ENCODE measurements at places on chromosomes 13 and 19.
A peak's percentile ranks its signal among the peaks of the same experiment; 100 is the strongest.

- DNase-seq, result no peak
These were observed 16.6 kb upstream of the ZNF536 start for GRCh38 chr19:30355586-30355985.

- no peak for DNase-seq
These were observed 1.1 kb upstream of the ERF start for GRCh38 chr19:42255766-42256745.

GRCh38 chr13:27006519-27007161, 165.0 kb downstream of the USP12 start:
- no peak for DNase-seq

GRCh38 chr19:17327654-17328516, 6.8 kb downstream of the ANO8 start:
- DNase-seq, result no peak

DNA sequence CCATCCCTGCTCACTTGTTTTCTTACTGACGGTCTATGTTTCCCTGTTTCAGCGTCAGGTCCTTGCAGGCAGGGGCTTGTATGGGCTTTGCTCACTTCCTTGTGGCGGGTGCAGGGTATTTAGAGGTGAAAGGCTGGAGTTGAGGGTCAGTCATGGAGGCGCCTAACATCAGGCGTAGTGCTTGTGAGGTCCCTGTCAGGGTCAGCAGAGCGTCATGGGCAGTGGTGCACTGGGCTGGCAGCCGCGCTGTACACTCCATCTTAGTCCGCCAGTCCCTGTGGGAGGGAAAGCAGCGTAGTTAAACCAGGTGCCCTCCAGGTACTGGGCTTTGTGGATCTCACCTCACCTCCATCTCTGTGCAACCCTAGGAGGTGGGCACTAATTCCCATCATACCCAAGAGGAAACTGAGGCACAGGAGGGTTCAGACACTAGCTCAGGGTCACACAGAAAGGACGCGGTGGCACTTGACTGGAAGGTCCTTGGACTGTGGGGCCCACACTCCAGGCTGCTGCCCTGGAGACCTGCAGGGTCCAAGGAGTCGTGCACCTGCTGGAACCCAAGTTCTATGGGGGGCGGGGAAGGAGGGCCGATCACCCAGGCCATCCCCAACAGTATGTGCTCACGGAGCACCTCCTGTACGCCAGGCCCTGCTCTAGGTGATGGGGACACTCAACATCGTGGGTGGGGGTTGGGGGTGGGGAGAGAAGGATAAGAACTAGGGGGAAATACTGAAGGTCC, 4.6 kb downstream of the GRAMD1A start:
- DNase-seq, result no peak

- no peak for DNase-seq
These were observed 3.3 kb upstream of the SLC39A3 start for GRCh38 chr19:2743099-2743498.

- DNase-seq, result no peak
These were observed 8.4 kb upstream of the KLK14 start for GRCh38 chr19:51091126-51091525.

DNA sequence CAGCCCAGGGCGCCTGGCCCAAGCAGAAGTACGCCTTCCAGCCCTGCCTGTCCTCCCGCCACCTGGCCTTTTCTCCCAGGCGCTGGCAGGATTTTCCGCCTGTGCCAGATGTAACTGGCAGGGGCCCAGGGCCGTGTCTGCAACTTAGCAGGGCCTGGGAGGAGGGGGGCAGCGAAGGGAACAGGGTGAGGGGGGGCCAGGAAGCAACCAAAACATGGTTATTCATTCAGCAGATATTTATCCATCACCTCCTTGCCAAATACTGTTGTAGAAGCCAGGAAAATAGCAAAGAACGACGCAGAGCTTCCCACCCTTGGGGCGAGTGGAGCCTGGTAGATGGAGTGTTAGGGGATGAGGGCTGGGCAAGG, 5.6 kb downstream of the TLE6 start:
- no peak for DNase-seq

DNA sequence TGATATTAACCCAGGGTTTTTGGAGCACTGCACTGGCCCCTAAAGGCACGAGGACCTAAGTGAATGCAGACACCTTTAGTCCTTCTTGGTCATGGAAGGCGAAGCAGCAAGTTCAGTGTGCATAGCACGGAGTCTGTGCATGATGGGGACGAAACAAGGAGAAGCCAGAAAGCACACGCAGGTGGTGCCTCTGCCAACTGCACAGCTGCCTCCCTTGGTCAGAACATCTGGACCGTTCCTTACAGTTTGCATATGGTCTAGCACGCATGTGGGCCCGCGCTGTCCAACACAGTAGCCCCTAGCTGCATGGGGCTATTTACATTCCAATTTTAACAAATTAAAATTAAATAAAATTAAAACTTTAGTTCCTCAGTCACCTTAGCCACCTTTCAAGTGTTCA, 44.0 kb downstream of the FLT3 start:
- no peak for DNase-seq

GRCh38 chr13:80450386-80450785, 109.5 kb upstream of the SPRY2 start:
- DNase-seq, result no peak

GRCh38 chr13:75724752-75725517, 88.8 kb downstream of the LMO7 start:
- no peak for DNase-seq

DNA sequence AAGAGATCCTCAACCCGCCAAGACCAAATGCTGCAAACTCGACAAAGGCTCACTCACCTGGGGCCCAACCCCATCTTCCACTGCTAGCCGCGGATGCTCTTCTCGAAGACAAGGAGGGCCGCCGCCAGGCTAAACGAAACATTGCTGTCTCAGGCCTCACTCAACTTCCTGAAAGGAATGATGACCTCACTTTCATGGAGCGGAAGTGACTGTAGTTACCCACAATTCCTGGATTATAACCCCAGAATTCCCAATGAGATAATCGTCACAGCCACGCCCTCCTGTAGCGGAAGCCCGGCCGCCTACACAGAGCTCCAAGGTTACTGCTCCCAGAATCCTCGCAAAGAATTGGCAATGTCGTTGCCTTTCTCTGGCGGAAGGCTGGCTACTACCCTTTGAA, 10.5 kb upstream of the ZNF112 start:
- no peak for DNase-seq

- DNase-seq, result no peak
These were observed 20.0 kb upstream of the ATP12A start for GRCh38 chr13:24660023-24660741.

GRCh38 chr13:64347664-64348063, 2882.5 kb downstream of the PCDH9 start:
- no peak for DNase-seq

DNA sequence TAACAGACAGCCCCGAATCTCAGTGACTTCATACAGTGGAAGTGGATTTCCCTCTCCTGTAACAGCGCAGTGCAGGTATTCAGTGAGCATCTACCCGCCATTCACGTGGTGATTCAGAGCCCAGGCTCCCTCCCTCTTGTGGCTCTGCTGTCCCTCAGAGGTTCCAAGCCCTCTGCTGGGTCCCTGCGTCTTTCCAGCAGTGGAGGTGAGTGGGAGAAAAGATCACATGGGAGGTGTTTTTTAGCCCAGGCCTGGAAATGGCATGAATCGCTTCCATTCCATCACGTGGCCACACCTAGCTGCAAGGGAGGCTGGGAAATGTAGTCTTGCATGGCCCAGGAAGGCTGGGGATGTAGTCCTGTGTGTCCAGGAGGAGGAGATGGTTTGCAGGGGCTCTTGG, 61.4 kb downstream of the DPF1 start:
- no peak for DNase-seq

GRCh38 chr13:92317066-92317465, 909.5 kb upstream of the GPC6 start:
- no peak for DNase-seq

DNA sequence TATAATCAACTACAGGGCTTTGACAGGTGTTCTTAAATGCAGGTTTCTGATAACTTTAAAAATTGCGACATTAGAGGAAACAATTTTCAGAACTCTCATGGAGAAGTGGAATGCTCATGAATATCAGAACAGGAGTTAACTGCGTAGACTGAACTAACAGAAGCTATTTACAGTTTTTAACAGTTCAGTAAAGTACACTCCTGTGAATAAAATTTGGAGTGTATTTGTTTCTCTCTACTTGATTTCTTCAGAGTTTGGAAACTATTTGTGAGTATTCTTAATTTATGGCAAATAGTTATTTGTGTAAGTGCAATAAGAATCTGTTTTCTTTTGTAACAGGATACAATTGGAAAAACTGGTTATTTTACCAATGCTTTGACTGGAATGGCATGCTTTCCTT, 114.4 kb downstream of the TNFRSF19 start:
- no peak for DNase-seq

GRCh38 chr13:49539313-49539712, 43.6 kb downstream of the PHF11 start:
- no peak for DNase-seq

DNA sequence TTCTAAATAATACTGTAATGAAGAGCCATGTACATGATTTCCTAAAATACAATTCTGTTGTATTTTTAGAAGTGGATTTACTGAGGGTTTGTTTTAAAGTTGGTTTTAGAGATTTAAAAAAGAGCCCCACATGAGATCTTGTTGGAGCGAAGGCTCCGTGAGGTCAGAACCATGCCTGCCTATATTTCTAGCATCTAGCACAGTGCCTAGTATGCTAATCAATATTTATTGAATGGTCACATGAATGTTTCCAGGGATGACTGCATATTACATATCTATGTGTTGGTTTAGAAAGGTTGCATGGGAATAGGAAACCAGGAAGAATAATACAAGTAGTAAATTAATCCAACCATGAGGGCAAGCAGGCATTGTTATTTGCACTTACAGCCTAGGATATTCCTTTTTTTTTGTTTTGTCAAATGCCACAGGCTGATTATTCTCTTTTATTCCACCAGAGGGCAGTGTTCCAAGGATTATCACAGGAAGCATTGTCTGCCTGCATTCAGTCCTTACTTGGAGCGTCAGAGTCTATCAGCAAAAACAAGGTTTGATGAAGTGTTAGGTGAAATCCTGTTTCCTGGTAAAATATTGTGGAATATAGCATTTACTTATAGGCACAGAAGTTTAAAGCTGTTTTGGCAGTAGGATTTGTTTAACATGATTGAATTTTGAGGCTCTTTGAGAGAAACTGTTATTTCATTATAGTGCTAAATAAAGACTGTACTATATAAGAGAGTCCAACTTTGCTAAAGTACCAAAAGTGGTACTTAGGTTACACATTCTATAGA, 46.8 kb downstream of the COG3 start:
- peak; percentile 37 for DNase-seq

- no peak for DNase-seq
These were observed 3.4 kb downstream of the GGN start for GRCh38 chr19:38384209-38385027.

- no peak for DNase-seq
These were observed 36.1 kb downstream of the TBC1D4 start for GRCh38 chr13:75445717-75446499.

- no peak for DNase-seq
These were observed 105.1 kb downstream of the FRY start for GRCh38 chr13:32136716-32137115.

All from effector memory CD8-positive, alpha-beta T cell (primary cell).